ENCODE measurements at places on chromosomes 7 and 10. TPM values are rescaled to one million over a fixed set of nuclear protein-coding genes. Genes with fewer than 3 reads are reported as not detected.

- H3K27ac ChIP-seq = no peak overlapping the region
- no peaks in the 10 kb centered on the region for H3K4me1 ChIP-seq
- no peaks in the 10 kb centered on the region for H3K36me3 ChIP-seq
- DNase-seq = no peak
- no peak overlapping the region for H3K4me3 ChIP-seq
- no peaks in the 10 kb centered on the region for H3K27me3 ChIP-seq
Measured at GRCh38 chr10:61400524-61400923, 52.7 kb downstream of the TMEM26 start.

- no peak for DNase-seq
- no peaks in the 10 kb centered on the region for H3K36me3 ChIP-seq
- H3K4me1 ChIP-seq = no peaks in the 10 kb centered on the region
- H3K4me3 ChIP-seq = no peak overlapping the region
Measured at GRCh38 chr7:42175834-42176723, 60.9 kb downstream of the GLI3 start.

DNA sequence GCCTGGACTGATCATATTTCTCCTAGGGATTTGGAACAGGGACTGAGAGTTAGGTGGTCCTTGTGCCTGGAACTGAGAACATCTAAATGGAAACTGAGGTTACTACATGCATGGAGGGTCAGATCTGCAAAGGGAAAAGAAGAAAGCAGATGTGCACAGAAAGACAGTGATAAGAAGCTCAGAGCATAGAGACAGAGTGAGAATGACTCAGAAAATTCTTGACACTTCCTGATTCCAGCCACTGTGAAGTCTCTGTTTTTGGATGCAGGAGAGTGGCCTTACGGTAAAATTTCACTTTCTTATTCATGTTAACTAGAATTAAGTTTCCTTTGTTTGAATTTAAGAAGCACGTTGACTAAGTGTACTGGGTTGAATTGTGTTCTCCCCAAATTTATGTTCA, 241.7 kb downstream of the TMEM26 start:
- no peak overlapping the region for H3K27ac ChIP-seq
- H3K4me3 ChIP-seq = no peak overlapping the region
- H3K36me3 ChIP-seq = no peaks in the 10 kb centered on the region
- H3K27me3 ChIP-seq = no peaks in the 10 kb centered on the region
- DNase-seq = no peak
- H3K4me1 ChIP-seq = no peaks in the 10 kb centered on the region

The NDUFB2 gene
- 447 TPM for polyA plus RNA-seq
